ENCODE measurements at places on chromosomes 6 and 20. TPM values are rescaled to one million over a fixed set of nuclear protein-coding genes. Genes with fewer than 3 reads are reported as not detected.

DNA sequence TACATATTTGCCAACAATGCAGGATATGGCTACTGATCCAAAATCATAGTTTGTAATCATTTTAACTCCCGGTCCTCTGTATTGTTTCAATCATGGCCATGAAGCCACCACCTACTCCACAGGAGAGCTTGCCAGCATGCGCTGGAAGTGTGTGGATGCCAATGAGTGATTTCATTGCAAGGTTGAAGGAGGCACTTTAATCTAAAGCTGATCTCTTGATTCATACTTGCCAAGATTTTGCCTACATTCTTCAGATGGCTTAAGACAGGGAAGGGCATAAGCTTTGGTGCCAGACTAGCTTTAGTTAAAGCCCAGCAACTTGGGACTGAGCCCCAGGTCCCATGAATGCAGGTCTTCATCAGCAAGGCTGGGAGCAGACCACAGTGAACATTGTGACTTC lies 58.8 kb downstream of the TPD52L1 start:
- DNase-seq, result no peak
- no peaks in the 10 kb centered on the region for H3K4me1 ChIP-seq
- H3K27ac ChIP-seq, result no peak overlapping the region

GRCh38 chr20:21315138-21315537 lies 12.0 kb downstream of the XRN2 start:
- no peak overlapping the region for H3K27ac ChIP-seq
- no peak overlapping the region for H3K4me3 ChIP-seq
- peaks cover 2% of the 10 kb centered on the region for H3K27me3 ChIP-seq
- H3K4me1 ChIP-seq, result peaks cover 15% of the 10 kb centered on the region
- DNase-seq, result no peak

DNA sequence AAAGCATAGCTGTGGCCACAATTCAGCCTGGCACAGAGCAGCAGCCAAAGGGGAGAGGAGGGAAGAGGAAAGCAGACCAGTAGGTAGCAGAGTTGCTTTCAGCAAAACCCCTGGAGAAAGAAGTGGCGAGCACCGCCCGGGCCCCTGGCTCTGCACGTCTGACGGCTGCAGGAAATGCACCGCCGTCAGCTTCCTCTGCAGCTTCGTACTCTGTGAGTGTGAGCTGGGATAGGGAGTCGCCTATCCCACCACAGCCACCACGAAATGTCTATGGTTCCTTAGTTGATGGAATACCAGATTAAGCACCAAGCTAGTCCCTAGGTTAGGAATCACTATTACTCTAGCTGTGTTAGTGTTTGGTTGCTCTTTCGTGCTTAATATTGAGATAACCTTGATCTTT lies 79.9 kb upstream of the NAA20 start:
- peaks cover 28% of the 10 kb centered on the region for H3K36me3 ChIP-seq
- H3K27me3 ChIP-seq, result no peaks in the 10 kb centered on the region
- peaks cover 18% of the 10 kb centered on the region for H3K4me1 ChIP-seq
- H3K27ac ChIP-seq, result no peak overlapping the region
- H3K4me3 ChIP-seq, result no peak overlapping the region

DNA sequence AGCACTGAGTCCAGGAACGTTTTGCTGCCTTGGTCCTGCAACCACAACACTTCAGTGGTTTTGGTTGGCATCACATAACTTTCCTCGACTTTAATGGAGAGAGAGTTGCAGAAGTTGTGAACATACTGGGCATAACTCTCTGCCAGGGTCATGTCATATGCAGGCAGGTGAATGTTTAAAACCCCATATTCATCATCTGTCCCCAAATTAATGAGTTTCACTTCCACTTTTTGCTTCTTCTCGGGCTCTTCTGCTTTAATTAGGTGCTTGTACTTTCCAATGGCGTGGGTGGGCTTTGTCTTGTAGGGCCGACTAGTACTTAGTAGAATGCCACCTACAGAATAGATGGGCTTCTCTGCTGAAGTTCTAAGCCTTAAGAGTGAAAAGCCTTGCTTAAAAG lies 45.2 kb upstream of the TFAP2A start:
- DNase-seq, result no peak
- no peak overlapping the region for H3K4me3 ChIP-seq
- peaks cover 8% of the 10 kb centered on the region for H3K4me1 ChIP-seq
- no peaks in the 10 kb centered on the region for H3K36me3 ChIP-seq

GRCh38 chr20:31751126-31751525 lies 12.0 kb downstream of the TPX2 start:
- no peak overlapping the region for H3K27ac ChIP-seq
- no peak overlapping the region for H3K4me3 ChIP-seq
- H3K36me3 ChIP-seq, result no peaks in the 10 kb centered on the region
- peaks cover 12% of the 10 kb centered on the region for H3K4me1 ChIP-seq
- no peak for DNase-seq
- H3K27me3 ChIP-seq, result no peaks in the 10 kb centered on the region

- no peak for DNase-seq
- peak overlapping the region; percentile 41 for H3K27ac ChIP-seq
Measured at GRCh38 chr6:26322645-26323482, 42.1 kb upstream of the BTN3A2 start.

DNA sequence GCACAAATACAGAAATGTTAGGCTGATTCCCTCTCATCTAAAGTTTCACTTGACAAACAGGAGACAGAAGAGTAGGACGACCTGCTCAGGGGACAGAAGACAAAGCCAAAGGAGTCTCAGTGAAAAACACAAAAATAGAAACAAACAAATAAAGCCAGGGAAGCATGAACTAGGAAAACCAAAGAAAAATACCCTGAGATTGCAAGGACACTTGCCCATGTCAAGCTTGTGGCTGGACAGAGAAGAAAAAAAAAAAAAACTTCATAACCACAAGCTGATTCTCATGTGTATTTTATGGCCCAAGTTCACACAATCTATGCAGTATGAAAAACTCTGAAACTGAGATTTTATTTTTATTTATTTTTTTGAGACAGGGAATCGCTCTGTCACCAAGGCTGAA lies 85.6 kb upstream of the BEND6 start:
- peaks cover 1% of the 10 kb centered on the region for H3K27me3 ChIP-seq
- DNase-seq, result no peak
- H3K27ac ChIP-seq, result no peak overlapping the region
- H3K4me1 ChIP-seq, result no peaks in the 10 kb centered on the region

DNA sequence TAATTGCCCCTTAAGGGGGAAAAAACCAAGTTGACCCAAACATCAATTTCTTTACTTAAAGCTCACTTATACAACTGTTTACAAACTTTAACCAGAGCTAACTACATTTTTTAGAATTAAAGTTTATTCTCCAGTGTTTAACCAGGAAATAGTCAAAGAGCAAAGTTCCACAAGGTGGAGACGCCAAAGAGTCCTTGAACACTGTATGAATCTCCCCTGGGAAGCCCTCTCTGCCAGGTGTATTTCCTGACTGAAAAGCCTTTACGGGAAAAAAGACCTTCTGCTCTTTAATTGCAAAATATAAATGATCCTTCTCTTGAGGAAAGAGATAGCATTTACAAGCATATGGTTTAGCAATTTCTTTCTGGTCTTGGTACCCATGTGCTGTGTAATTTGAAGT lies 36.2 kb downstream of the BTBD9 start:
- H3K4me1 ChIP-seq, result no peaks in the 10 kb centered on the region
- no peaks in the 10 kb centered on the region for H3K27me3 ChIP-seq
- H3K36me3 ChIP-seq, result no peaks in the 10 kb centered on the region
- H3K4me3 ChIP-seq, result no peak overlapping the region
- H3K27ac ChIP-seq, result no peak overlapping the region

GRCh38 chr6:135798751-135799515 lies 52.6 kb upstream of the PDE7B start:
- H3K27ac ChIP-seq, result peak overlapping the region; percentile 63
- no peaks in the 10 kb centered on the region for H3K27me3 ChIP-seq
- no peak overlapping the region for H3K4me3 ChIP-seq
- H3K4me1 ChIP-seq, result peaks cover 4% of the 10 kb centered on the region
- H3K36me3 ChIP-seq, result no peaks in the 10 kb centered on the region

DNA sequence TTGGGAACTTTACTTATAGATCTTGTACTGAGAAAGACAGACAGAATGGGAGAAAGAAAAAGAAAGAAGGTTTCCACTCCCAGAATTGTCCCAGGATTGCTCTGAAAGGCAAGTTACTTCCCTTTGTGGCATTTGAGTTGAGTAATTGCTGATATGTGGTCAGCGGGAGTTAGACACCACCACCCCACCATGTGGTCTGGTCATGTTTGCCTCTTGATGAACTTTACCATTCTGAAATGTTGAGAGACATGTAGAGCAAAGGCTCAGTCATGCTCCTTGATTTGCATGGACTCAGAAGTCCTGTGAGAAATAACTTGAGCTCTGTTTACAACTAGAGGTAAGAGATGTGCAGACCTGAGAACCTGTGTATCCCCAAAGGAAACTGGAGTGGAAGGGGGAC lies 17.1 kb downstream of the TCF21 start:
- no peak for DNase-seq
- peaks cover 5% of the 10 kb centered on the region for H3K36me3 ChIP-seq
- H3K27ac ChIP-seq, result no peak overlapping the region
- H3K4me1 ChIP-seq, result no peaks in the 10 kb centered on the region
- no peak overlapping the region for H3K4me3 ChIP-seq
- H3K27me3 ChIP-seq, result no peaks in the 10 kb centered on the region

GRCh38 chr6:10873374-10873773 lies 8.5 kb downstream of the GCM2 start:
- H3K4me3 ChIP-seq, result no peak overlapping the region
- H3K27me3 ChIP-seq, result peaks cover 2% of the 10 kb centered on the region
- no peak overlapping the region for H3K27ac ChIP-seq
- DNase-seq, result no peak
- no peaks in the 10 kb centered on the region for H3K36me3 ChIP-seq

DNA sequence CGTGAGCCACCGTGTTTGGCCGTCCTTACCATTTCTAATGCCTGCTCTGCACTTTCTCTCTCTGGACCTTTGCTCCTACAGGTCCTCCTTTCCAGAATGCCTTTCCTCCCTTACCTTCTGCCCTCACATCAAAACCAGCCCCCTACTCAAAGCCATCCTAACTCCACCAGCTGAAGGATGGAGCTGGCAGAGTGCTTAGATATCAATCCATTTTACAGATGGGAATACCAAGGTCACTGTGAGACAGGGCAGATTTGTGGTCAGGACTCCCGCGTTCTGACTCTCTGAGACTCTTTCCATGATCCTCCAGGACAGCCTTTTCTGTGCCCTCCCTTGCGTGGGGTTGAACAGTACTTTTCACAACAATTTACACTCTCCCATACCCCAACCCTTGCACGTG lies 41.7 kb upstream of the SCRT2 start:
- H3K36me3 ChIP-seq, result peaks cover 6% of the 10 kb centered on the region
- DNase-seq, result no peak
- H3K27ac ChIP-seq, result no peak overlapping the region
- no peak overlapping the region for H3K4me3 ChIP-seq
- H3K27me3 ChIP-seq, result peaks cover 15% of the 10 kb centered on the region
- H3K4me1 ChIP-seq, result peaks cover 13% of the 10 kb centered on the region

DNA sequence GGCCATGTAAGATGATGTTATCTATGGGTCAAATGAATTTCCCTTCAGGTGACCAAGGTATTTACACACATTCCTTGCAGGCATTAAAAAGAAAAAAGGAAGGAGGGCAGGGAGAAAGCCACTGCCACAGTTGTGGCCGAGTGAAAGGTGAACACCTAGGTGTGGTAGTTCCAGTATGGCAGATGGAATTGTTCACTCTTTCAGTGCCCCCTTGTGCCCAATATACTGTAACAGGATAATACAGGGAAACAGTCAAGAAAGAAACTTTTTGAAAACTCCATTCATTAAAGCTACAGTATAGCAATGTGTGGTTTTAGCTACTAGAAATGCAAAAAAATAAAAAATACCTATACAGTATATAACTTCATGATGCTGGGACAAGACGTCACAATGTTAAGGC lies 52.1 kb downstream of the BMP2 start:
- H3K36me3 ChIP-seq, result no peaks in the 10 kb centered on the region
- no peak overlapping the region for H3K4me3 ChIP-seq
- no peak overlapping the region for H3K27ac ChIP-seq
- no peaks in the 10 kb centered on the region for H3K27me3 ChIP-seq
- DNase-seq, result no peak

DNA sequence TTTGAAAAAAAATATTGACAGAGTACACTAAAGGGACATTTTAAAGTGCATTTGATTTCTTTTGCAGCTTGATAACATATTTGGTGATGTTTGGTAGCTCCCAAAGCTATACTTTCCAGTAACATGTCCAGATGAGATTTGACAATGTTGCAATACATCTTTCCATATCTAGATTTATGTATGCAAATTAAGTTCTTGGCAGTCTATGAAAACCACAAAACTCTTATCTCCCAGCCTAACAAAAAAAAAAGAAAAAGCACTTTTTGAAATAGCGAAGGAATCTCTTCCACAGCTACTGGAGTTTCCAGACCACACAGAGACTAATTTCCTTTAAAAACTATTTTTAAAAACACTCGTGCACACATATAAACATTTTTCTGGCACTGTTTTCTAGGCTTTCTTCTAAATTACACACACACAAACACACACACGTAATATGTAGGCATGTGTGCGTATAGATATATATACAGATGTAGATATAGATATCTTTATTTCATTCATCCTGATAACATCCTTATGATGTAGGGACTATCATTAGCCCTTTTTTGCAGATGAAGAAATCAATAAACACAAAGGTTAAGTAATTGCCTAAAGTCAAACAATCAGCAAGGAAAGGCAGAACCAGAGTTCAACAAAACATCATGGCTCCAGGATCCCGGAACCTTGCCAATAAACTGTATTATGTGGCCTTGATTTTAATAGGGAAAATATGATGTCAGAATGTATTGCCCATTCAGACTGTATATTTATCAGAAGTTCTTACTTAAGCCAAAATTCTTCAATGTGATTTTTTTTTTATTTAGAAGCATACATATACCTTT lies 93.3 kb downstream of the ADGRB3 start:
- peaks cover 48% of the 10 kb centered on the region for H3K4me1 ChIP-seq
- H3K27ac ChIP-seq, result peak overlapping the region; percentile 71
- no peaks in the 10 kb centered on the region for H3K36me3 ChIP-seq
- H3K4me3 ChIP-seq, result no peak overlapping the region
- no peak for DNase-seq

- no peak overlapping the region for H3K4me3 ChIP-seq
- H3K4me1 ChIP-seq, result no peaks in the 10 kb centered on the region
- no peak for DNase-seq
- H3K27ac ChIP-seq, result no peak overlapping the region
- H3K27me3 ChIP-seq, result peaks cover 3% of the 10 kb centered on the region
Measured at GRCh38 chr6:150606647-150607328, 7.1 kb downstream of the PLEKHG1 start.

GRCh38 chr6:50952092-50952907 lies 133.6 kb downstream of the TFAP2B start:
- peak overlapping the region; percentile 18 for H3K27ac ChIP-seq
- no peak overlapping the region for H3K4me3 ChIP-seq

GRCh38 chr6:7868926-7869325 lies 41.7 kb downstream of the TXNDC5 start:
- H3K4me1 ChIP-seq, result no peaks in the 10 kb centered on the region
- H3K27me3 ChIP-seq, result no peaks in the 10 kb centered on the region

The CD109 gene
- total RNA-seq, result 0.49 TPM

The MUCL3 gene
- not detected for total RNA-seq

The ZBTB2 gene
- 6.7 TPM for total RNA-seq

The FHL5 gene
- total RNA-seq, result not detected

The HLA-DMA gene
- total RNA-seq, result 0.76 TPM

The AK9 gene
- total RNA-seq, result 8.1 TPM

The ENPP1 gene
- total RNA-seq, result 2.4 TPM

The RIMS4 gene
- total RNA-seq, result 96.1 TPM

The VWA7 gene
- 3.2 TPM for total RNA-seq
